NCI-H2081 (cell line): ENCODE measurements at places on chromosomes 5 and 9.
A peak's percentile ranks its signal among the peaks of the same experiment; 100 is the strongest.

DNA sequence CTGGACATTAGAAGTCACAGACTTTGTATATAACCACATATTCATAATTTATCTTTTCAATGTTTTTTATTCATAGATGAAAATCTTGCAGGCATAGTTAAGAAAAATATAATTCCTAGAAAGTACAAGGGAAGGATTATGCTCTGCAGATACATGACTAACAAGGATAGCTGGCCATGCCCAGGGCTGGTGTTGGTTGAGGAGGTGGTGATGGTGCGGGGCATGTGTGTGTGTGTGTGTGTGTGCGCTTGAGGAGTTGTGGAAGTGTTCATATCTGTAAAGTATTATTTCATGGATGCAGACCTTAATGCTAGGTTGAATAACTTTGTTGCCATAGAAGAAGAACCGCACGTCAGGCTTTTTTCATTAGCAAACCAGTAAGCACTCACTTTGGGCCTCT, 1.3 kb downstream of the S1PR3 start:
- DNase-seq, result no peak

DNA sequence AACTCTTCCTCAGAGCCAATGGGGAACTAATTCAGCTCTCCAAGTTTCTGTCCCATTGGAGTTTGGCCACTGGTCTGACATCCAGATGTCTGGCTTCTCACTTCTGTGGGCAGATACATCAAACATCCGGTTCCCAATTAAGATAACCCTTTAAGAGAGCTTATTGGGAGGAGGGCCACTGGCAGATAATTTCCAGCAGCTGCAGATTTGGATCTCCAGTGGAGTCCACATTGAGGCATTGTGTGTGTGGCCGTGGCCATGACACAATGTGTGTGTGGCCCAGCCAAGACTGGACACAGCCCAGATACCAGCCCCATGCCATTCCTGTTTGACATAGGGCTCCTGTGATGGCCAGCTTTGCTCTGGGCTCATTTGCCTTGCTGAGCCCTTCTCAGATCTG, 110.5 kb upstream of the MAP1B start:
- DNase-seq, result no peak

GRCh38 chr5:15914638-15915037, 265.0 kb downstream of the MARCHF11 start:
- no peak for DNase-seq

- DNase-seq, result no peak
Observed at GRCh38 chr5:128228521-128228920, 145.0 kb downstream of the SLC12A2 start.

DNA sequence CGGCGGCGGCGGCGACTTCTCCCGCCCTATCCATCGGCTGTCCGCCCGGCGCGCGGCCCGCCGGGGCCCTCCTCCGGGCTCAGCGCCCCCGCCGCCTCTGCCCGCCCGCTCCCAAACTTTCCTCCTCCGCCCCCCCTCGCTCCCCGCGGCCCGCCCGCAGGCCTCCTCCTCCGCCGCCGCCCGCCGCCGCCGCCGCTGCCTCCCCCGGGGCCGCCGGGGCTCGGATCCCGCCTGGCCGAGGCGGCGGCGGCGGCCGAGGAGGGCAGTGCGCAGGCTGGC, 460 bp upstream of the PBX3 start:
- DNase-seq, result no peak

DNA sequence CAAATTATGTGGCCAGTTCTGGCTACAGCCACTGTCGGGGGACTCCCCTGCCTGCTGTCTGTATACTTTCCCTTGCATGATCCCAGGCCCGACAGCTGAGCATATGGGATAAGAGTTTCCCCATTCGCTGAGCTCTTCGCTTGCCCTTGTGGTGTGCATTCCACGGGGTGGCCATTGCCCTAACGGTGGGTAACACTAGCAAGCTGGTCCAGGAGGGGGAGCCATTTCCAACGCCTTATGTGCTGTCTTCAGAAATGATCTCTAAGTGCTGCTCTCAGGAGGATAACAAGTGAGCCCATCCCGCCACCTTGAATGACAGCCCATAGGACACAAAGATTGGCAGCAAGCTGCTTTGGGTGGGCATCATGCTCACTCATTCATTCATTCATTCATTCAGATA, 190.9 kb downstream of the FSTL4 start:
- DNase-seq, result no peak

GRCh38 chr5:67092535-67092934, 104.1 kb downstream of the CD180 start:
- DNase-seq, result no peak

- DNase-seq, result no peak
Observed at GRCh38 chr9:438066-438465, 223.4 kb downstream of the DOCK8 start.

GRCh38 chr5:154697371-154697770, 57.8 kb upstream of the LARP1 start:
- no peak for DNase-seq

GRCh38 chr5:956941-957747, 51.5 kb upstream of the NKD2 start:
- no peak for DNase-seq

DNA sequence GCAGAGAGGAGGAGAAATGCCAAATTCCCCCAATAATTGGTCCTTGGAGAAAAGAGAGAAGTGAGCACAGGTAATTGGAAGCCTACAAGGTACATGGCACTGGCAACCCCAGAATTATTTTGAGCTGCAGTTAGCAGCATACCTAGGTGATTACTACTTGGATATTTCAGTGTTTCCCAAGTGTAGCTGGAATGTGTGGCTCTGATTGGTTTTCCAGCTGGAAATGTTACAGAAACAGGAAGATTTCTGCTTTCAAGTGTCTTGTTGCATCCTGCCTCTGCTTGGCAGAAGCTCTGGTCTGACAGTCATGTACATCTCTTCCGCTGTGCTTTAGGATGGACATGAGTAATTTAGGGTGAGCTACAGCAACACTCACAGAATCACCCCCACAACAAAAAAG, 262.1 kb downstream of the ENC1 start:
- no peak for DNase-seq

GRCh38 chr5:141951332-141951781, 6.6 kb downstream of the PCDH12 start:
- no peak for DNase-seq

- no peak for DNase-seq
Observed at GRCh38 chr9:114244570-114244969, 78.3 kb upstream of the ORM1 start.

DNA sequence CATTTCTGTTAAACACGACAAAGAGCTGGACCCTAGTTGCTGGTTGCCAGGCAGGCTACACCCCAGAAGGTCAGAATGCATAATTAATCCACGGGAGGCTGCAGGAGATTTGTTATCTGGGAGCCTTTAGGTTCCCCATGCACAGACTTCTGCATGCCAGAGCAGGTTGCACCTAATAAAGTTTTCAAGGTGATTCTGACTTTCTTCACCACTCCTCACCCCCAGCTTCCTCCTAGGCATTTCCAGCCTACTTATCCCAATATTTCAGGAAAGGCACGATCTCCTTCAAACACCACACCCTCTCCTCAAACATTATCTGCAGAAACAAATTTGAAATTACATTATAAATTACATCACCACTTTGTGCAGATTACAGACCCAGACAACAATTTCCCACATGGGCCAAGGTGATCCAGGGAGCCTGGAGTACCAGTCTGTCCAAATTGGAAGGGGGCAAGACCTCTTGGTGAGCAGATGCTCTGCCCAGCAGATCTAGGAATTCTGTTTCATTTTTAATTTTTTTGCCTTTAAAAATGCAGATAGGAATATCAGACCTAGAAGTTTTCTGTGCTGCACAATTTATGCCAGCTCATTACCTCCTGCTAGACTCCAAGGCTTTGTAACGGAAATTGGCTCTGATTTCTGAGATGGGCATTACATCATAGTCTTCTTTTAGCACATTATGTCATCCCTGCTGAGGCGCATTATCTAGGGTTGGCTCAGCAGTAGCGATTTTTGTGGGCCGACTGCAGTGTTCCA, 363.4 kb upstream of the SLC30A5 start:
- no peak for DNase-seq

DNA sequence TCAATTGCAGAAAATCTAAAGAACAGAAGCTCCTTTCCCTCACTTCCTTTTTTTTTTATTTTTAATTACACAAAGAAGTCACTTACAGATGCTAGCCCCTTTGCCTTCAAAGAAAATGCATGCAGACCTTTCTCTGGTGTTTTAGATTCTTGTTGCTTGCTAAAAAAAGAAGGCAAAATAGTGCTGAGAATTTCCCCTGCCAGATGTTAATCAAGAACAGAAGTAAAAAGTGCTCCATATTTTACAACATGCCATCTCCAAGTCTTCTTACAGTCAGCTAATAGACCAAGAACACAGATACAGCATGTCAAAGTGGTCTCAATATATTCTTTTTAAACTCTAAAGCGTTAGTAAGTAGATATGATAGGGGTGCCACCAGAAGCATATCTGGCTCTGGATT, 142.8 kb upstream of the RGMB start:
- no peak for DNase-seq

DNA sequence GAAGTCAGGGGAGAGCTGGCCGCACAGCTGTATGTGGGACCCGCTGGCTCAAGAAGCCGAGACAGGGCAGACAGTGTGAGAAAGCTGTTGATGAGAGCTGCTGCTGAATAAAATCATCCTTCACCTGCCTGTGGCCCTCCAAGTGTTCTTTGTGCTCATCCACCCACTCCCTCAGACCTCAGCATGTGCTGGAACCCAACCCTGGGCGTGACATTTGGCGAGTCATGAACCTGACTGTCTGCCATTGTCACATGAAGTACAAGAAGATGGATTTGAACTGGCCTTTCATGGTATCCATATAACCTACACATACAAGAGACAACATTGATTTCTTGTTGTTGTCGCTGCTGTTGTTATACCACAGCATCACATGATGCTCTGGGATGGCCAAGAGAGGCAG, 139.7 kb upstream of the PLCXD3 start:
- no peak for DNase-seq

DNA sequence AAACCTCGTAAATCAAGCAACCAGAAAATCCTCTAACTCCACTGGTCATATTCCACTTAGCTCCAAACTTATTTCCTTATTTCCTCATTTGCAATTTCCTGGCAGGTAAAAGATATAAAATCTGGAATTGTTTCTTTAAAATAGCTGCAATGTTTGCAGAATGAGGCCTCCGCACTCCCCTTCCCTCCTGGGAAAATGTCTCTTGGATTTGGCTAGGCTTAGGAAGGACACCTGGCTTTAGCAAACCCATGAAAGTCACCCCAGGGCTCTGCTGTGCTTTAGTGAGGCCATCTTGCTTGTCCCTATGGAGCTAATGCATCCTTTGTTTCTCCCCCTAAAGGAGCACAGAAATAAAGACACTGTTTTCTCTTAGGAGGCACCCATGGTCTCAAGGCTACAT, 10.5 kb downstream of the ARSB start:
- DNase-seq, result no peak

GRCh38 chr5:132498152-132498551, 7.6 kb upstream of the IRF1 start:
- DNase-seq, result no peak

DNA sequence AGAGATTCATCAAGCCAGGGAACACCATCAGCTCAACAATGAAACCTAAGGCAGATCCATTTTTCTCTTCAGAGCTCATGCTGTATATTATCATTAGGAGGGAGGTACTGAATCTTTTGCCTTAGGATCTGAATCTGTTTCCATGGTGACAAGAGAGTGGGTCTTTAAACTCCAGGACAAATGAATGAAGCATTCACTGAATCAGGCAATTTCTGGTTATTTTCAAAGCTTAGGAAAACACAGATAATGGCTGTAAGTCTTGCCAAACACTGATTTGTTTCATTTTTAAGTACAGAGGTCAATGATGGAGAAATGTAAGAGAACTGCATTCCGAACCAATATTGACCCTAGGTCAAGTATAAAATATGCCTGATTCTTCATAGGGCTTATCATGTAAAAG, 84.9 kb downstream of the GNA14 start:
- DNase-seq, result peak; percentile 31

DNA sequence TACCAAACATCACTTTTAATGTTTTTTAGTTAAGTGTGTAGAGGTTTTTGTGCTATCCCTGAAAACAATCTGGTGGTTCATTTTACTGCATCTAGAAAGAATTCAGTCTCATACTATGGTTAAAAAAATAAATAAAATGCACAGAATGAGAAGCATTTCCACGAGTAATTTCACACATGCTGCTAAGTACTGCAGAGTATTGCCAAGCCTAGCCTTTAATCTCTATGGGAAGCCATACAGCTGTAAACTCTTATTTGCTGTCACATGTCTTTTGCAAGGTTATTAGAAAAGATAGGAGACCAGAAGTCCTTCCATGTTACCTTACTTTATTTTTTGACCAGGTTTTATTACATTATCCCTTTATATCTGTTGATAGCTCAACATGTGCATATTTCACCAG, 37.6 kb upstream of the MAN2A1 start:
- DNase-seq, result no peak

DNA sequence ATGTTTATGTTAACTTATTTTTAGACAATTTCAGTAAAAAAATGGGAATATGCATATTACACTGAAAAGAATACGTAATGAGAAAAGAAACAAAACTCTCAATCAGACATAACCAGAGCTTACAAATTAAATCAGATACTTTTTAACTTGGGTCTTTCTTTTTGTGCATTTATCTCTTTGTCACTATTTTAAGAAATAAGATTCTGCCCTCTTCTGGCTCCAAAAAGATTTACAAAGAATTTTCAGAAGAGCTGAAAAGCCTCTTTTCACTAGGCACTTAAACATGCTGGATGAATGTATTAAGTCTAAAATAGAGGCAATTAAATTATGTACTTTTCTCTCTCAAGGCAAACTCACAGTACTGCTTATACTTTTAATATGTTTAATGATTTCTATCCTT, 55.5 kb downstream of the CEP120 start:
- DNase-seq, result peak; percentile 4

- DNase-seq, result no peak
Observed at GRCh38 chr9:70450738-70451137, 36.3 kb upstream of the KLF9 start.

- DNase-seq, result no peak
Observed at GRCh38 chr5:155085282-155085989, 71.9 kb downstream of the KIF4B start.

- DNase-seq, result no peak
Observed at GRCh38 chr5:122014236-122014935, 52.6 kb downstream of the SRFBP1 start.

GRCh38 chr5:1634337-1634661, 110.5 kb upstream of the LPCAT1 start:
- no peak for DNase-seq

DNA sequence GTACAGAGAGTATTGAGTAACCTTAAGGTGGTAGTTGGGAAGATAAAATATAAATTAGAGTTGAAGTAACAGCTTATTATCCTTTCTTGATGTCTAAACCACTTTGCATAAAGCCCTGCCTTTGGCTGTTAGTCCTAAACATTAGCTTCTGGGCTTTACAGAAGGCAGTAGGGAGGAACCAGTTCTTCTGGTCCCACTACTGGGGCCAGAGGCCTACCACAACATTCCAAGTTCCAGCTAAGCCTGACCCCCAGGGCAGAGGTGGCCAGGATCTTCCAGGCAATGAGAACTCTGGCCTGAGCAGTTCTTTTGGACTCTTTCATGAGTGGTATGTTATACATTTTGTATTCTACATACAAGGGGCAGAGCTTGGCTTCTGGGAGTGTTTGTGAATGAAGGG, 26.1 kb downstream of the DNAI1 start:
- DNase-seq, result no peak
